ENCODE measurements at places on chromosomes 11 and 22.

DNA sequence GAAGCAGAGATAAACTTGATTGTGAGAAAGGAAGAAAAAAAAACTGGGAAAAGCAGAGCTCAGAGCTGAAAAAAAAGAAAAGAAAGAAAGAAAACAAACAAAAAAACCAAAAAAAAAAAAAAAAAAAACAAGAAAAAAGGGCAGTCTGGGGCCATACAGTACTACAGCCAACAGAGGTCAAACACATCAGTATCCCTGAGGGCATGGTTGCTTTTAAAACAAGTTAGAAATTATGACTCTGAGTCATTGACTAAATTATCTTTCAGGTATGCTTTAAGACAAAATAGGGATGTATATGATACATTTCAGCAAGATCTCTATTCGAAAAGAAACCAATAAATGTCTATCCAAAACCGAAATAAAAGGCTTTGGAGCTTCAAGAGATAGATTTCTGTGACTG, 37.1 kb upstream of the TLCD5 start:
- DNase-seq, result no peak

- DNase-seq, result no peak
Observed at GRCh38 chr11:13602844-13603243, 65.6 kb upstream of the FAR1 start.

DNA sequence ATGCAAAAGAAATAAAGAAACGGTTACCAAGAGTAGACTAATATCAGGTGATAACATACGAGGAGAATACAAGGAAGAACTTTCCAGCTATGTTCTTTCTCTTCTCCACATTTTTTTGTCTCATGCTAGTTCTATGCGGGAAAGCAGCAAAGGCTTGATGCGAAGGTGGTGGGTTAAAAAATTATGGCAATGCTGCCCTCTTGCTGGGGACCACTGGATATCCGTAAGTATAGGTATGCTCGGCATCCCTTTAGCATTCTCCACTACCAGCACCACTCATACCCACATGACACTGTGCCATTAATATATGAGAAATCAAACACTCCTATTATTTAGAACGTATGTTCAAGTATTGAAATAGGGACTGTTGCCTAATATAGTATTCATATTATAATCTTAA, 776.4 kb downstream of the LRRC4C start:
- DNase-seq, result no peak

DNA sequence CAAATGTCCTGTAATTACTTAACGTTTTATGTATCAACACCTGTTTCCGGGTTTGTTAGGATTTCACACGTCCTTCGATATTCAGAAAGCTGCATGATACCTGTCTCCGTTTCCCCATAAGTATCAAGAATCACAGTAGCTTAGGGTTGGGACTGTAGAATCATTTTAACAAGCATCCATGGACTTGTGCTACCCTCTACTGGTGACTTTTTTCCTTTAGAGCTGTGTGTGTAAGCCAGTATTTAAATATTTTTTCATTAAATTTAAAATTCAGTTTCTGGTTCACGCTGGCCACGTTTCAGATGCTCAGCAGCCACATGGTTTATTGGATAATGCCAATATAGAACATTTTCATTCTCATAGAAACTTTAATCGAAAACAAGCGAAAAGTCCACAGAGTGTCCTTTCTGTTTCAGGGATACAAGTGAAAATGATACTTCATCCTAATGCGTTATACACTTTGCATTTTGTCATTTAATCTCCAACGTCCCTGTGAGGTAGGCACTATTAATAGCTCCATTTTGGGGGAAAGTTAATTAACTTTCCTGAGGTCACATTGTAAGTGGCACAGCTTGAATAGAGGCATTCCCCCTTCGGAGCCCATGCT, 61.5 kb upstream of the SLC25A18 start:
- DNase-seq, result no peak

- DNase-seq, result no peak
Observed at GRCh38 chr11:120117991-120118390, 19.9 kb downstream of the TRIM29 start.

GRCh38 chr11:46456269-46457001, 64.9 kb upstream of the CHRM4 start:
- DNase-seq, result no peak

GRCh38 chr11:59427068-59427382, 812 bp upstream of the OR5A2 start:
- no peak for DNase-seq

- DNase-seq, result no peak
Observed at GRCh38 chr11:57269571-57270021, 32.5 kb upstream of the APLNR start.

DNA sequence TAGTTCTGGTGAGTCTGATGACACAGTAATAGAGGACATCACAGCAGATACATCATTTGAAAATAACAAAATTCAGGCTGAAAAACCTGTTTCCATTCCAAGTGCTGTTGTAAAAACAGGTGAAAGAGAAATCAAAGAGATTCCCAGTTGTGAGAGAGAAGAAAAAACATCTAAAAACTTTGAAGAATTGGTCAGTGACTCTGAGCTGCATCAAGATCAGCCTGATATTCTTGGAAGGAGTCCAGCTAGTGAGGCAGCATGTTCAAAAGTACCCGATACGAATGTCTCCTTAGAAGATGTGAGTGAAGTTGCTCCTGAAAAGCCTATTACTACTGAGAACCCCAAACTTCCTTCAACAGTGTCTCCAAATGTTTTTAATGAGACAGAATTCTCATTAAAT, 38.7 kb downstream of the RTN3 start:
- DNase-seq, result no peak

DNA sequence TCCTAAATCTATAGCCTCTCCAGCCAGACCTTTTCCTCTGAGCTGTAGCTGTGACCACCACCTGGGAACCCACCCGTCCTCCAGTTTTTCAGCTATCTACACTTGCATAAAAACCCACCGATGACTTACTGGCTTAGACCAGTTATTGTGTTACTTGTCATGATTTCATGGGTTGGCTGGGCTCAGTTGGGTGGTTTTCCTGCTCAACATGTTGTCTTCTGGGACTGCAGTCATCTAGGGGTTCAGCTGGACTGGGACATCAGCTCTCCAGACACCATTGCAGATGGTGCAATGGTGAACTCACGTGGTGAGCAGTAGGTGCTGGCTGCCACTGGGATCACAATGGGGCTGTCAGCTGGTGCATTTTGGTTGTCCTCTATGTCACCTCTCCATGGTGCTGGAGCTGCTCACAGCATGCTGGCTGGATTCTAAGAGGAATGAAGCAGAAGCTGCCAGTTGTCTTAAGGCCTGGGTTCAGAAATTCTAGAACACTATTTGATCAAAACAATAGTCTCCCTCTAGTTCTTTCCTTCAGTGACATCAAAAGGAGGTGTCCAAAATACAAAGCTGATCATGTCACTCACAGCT, 1.3 kb upstream of the SYT13 start:
- DNase-seq, result no peak

GRCh38 chr22:27713461-27713860, 88.1 kb downstream of the MN1 start:
- DNase-seq, result no peak

- no peak for DNase-seq
Observed at GRCh38 chr11:35147235-35147634, 8.3 kb downstream of the CD44 start.

DNA sequence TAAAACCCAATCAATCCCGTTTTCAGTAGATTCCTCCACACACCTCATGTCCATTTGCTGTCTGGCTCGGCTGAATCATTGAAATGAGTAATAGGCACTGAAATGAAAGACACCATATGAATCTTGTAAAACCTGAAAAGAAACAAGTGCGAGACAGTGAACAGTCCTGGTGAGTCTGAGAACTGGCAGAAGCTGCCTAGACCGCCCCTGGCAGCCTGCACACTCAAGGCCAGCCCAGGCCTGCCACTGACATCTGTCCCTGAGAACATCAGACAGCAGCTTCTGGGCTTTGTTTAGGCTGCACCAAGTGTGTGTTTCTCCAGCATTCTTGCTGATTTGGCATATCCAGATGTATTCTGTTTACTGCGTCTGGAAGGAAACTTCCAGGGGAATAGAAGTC, 44.8 kb downstream of the ENDOD1 start:
- DNase-seq, result no peak

DNA sequence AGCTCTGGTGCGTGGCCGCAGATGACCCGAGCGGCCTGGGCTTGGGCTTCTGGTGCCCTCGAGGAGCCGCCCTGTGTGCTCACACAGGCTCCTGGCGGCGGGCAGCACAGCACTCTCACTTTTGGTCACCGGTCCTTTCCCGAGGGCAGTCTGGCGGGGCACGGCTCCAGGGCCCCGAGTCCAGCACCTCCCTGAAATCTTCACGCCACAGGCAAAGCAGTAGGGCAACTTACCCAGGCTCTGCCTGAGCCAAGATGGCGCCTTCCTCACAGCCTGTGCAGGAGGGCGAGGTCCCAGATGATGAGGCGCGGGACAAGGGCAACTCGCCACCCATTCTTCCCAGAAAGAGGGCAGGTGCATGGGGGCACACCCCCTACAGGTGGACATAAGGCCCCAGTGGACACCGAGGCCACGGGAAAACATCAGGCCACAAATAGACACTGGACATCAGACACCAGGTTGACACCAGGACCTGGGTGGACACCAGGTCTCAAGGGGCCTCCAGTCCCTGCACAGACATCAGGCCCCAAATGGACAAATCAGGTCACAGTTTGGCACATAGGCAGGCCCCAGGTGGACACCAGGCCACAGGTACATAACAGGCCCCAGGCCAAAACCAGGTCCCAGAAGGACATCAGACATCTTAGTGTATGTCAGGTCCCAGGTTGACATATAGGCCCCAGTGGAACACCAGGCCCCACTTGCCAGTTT, 57.6 kb upstream of the SEPTIN5 start:
- DNase-seq, result no peak

GRCh38 chr11:126992804-126993111, 7.8 kb downstream of the KIRREL3 start:
- no peak for DNase-seq

GRCh38 chr11:69680688-69681087, 5.5 kb upstream of the LTO1 start:
- DNase-seq, result no peak

GRCh38 chr22:36208162-36208765, 6.7 kb upstream of the APOL4 start:
- DNase-seq, result no peak

DNA sequence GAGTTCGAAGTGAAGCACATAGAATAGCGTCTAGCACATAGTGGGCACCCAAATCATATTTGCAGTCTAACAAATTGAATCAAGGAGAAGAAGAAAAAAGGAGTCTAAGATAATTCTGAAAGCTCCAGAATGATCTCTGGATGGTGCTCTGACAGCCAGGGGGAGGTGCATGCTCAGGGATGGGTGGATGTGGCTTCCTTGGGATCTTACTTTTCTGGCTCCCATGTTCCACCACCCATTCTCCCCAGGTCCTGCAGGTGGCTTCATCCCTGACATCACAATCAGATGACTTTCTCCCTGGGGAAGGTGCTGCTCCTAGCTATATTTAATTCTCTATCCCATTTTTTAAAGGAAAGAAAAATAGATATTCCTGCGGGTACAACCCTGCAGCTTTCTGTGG, 381.9 kb downstream of the CADM1 start:
- no peak for DNase-seq

DNA sequence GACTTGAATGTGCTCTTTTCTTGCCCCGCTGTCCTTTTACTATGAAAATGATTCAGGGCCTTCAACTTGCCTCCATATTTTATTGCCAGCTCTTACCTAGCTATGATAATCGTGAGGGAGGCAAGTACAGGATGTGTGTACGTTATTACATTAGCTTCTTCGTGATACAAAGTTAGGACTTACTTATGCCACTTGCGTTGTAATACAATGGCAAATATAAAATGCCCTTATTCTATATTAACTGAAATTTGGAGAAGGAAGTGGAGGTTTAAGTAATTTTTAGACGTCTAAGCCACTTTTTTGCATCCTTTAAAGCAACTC, 10.8 kb upstream of the CCT8L2 start:
- DNase-seq, result no peak

DNA sequence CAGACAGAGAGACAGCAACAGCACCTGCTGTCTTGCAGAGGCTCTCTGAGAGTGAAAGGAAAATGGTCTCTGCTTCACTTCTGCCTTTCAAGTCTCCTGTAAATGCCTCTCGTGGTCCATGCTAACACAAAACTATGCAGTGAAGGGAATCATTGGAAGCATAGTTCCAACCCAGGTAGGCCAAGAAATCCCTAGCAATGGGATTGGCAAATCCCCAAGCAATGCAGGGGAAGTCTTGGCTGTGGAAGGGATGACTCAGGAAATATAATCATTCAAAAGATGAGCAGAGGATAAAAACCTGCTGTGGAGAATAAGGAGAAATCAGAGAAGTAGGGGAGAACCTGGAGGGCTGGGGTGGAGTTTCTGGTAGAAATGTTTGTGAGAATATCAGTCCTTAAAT, 216.1 kb upstream of the ZBED5 start:
- no peak for DNase-seq
